Hematopoietic multipotent progenitor cell treated with erythropoietin and hydrocortisone succinate and interleukin-3 and kit ligand, for 4 days (in vitro differentiated cells): ENCODE measurements at places on chromosomes 6 and 20.
A peak's percentile ranks its signal among the peaks of the same experiment; 100 is the strongest.

DNA sequence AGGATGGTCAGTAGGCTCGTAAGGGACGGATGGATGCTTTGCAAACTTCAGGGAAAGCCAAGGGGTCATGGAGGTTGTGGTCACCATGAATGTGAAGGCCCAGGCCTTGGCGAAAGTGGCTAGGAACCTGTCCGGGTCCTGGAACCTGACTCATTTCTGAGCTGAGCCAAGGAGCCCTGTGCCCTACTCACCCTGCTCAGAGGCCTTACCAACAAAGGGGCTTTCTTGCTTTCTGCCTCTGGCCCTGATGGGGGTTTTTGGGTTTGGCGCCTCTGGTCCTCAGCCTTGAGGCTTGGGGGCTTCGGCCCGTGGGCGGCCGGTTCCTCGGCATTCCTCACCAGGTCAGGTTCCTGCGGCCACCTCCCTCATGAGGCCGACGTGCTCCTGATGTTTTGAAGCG, 155.1 kb downstream of the DTNBP1 start:
- DNase-seq, result no peak

GRCh38 chr6:44685213-44685612, 297.7 kb downstream of the CDC5L start:
- no peak for DNase-seq

DNA sequence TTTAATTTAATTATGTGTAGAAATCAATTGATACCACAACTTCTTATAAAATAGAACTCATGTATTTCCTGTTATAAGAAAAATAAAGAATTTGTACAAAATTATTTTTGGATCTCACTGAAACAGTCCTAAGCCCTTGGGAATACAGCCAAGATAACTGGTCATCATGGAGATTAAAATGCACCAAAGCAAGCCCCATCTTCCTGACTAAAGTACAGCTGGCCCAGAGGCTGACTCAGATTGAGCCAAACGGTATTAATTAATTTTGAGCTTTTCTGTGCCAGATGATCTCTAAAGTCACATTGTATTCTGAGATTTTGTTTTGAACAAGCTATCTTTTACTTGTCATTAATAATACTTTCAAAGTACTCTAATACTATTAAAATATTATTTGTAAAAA, 978.5 kb downstream of the TBC1D32 start:
- DNase-seq, result no peak

DNA sequence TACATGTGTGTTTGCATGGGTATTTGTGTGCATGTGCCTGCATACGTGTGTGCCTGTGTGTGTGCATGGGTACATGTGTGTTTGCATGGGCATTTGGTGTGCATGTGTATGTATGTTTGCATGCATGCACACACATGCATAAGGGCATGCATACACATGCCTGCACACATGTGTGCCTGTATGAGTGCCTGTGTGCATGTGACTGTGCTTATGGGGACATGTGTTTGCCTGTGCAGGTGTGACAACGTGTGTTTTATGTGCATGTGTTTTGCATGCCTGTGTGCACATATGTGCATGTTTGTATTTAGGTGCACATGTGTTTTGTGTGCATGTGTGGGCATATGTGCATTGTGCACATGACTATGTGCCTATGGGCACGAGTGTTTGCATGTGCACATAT, 165.7 kb downstream of the ERMARD start:
- DNase-seq, result no peak

DNA sequence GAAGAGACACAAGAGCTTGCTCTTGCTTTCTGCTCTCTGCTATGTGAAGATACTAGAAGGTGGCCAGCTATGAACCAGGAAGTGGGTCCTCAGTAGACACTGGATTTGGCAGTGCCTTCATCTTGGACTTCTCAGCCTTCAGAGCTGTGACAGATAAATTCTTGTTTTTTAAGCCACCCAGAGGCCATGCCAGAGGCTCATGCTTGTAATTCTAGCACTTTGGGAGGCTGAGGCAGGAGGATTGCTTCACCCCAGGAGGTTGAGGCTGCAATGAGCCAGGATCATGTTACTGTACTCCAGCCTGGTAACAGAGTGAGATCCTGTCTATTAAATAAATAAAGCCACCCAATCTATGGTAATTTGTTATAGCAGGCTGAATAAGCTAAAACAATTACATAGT, 185.5 kb upstream of the SALL4 start:
- DNase-seq, result peak; percentile 3

DNA sequence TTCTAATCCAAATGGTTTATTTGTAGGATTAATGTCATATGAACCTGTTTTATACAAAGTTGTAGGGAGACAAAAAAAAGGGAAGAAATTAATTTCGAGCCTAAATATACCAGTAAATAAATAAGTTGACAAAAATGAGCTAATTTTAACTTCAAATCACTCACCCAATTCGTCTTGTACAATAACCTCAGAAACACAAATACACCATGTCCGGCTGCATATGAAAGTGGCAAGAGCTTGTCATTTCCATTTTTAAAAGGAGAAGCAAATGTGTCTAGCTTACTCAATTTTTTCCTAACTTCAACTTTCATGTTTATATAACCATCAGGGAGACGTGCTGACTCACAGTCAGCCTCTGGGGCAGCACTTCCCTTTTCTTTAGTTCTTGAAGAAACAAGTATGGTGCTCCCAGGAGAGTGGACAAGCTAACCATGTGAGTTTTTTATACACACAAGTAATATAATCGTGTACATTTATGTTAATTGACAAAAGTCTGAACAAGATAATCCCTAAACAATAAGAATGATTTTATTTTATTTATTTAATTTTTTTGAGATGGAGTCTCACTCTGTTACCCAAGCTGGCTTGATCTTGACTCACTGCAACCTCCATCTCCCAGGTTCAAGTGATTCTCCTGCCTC, 55.5 kb upstream of the SGK1 start:
- peak; percentile 90 for DNase-seq

GRCh38 chr20:33576432-33577125, 85.5 kb upstream of the C20orf144 start:
- no peak for DNase-seq

DNA sequence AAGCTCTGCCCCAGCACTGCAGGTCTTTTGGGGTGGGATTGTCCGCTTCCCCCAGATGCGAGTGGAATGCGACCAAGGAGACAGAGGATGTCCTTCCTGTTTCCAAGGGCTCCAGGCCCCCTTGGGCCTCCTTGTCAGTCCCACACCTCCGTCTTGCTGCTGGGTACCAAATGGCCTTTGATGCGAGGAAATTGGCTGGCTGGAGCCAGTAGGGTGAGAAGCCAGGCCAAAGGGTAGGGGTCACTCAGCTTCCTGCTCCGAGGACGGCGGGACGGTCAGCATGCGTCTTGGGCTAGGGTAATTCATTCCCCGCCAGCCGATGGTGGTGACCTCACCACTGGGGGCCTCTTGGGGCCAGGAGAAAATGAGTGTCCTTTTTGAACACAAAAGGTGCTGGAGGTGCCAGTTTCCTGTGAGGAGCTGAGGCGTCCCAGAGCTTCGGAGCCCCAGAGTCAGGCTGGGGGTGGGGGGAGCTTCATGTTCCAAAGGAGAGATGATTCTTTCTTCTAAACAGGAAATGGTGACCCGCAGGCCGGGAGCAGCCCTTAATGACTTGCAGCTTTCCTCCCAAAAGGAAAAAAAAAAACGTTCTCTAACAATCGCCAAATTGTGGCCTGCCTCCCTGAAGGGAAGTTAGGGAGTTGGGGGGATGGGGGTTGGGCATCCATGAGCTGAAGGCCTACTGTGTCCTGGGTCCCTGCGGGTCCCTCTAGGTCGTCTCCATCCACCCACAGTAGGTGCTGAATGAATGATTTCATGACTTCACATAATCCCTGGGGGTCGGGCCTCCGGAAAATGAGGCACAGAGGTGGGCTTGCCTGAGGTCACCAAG, 6.7 kb downstream of the SNAI1 start:
- DNase-seq, result peak; percentile 74

GRCh38 chr6:167163476-167164011, 5.8 kb upstream of the GPR31 start:
- no peak for DNase-seq

DNA sequence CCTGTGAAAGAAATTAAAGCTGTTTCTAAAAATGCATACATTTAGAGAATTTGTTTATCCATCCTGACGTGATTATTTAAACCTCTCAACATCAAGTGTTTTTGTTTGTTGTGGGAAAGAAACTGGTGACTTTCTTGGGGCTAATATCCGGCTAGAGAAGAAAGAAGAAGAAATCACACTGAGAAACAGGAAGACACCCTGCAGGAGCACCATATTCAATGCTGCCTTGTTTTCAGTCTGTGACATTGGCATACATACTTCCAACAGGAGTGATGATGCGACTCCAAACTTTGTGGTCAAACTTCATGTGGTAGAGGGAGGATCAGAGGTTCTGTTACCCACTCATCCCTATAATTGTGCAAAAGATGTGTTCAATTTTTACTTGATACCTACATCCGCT, 997.6 kb upstream of the CITED2 start:
- no peak for DNase-seq

GRCh38 chr6:85751374-85752055, 108.8 kb upstream of the SYNCRIP start:
- no peak for DNase-seq
